ENCODE measurements at places on chromosomes 11 and 22. TPM values are rescaled to one million over a fixed set of nuclear protein-coding genes. Genes with fewer than 3 reads are reported as not detected.

The PRPF19 gene
- 32.5 TPM for total RNA-seq

The BTBD18 gene
- total RNA-seq = not detected

The RHOD gene
- total RNA-seq = 25.8 TPM

The SLC43A1 gene
- total RNA-seq = 2.0 TPM

The OR8B3 gene
- total RNA-seq = not detected

The C11orf54 gene
- total RNA-seq = 19.9 TPM

The EIF3D gene
- total RNA-seq = 82.3 TPM

The ANKRD13D gene
- 20.0 TPM for total RNA-seq

The ART1 gene
- total RNA-seq = 1.3 TPM

The HEPN1 gene
- total RNA-seq = not detected

The MGAT3 gene
- 24.1 TPM for total RNA-seq

The MMP8 gene
- total RNA-seq = 0.94 TPM

The ALX4 gene
- 0.05 TPM for total RNA-seq

The NXPE4 gene
- total RNA-seq = not detected

The OR2D2 gene
- total RNA-seq = not detected

The FBXO3 gene
- 46.1 TPM for total RNA-seq

The POLR2F gene
- 50.5 TPM for total RNA-seq

The PDE2A gene
- 28.8 TPM for total RNA-seq

The OVOL1 gene
- not detected for total RNA-seq

The LSP1 gene
- total RNA-seq = 35.1 TPM
